Left colon (tissue), 2 donors: ENCODE measurements at places on chromosomes 3 and 15.

DNA sequence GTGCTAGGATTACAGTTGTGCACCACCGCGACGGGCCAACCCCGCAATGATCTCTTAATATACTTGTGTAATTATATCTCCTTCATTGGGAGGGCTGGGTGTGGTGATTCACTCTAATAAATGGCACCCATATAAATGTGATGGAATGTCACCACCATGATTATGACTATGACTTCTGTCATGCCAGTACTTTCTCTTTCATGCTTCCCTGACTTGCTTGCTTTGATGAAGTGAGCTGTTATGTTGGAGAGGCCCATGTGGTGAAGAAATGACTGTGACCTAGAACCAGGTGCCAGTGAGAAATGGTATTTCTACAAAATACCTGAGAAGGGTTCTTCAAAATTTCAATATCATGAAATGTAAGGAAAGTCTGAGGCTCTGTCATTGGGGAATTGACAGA lies 24.4 kb upstream of the TP63 start:
- DNase-seq, result no peak

GRCh38 chr15:67937153-67937761 lies 97.4 kb upstream of the RNU6-1 start:
- DNase-seq, result no peak

- DNase-seq, result peak; percentile 27
Observed at GRCh38 chr15:79431636-79432344, at the start of gene MINAR1. MINAR1 (plus strand) TSS chr15:79432336; CDS start chr15:79456148, 23,812 bp downstream.

DNA sequence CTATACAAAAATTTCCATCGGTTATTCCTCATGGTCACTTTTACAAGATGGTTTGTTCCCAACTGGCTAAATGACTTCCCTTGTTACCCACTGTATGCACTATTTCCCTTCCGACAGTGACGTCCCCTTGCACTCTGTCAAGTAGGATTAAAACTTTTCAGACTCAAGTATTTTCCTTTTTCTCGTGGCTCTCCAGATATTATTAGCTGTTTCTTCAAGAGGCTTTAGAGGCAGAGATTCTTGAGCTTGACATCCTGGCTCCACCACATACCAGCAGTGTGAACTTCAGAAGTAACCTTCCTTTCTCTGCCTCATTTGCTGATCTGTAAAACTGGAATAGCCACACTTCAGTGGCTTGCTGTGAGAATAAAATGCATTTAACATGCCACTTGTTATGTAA lies 14.0 kb downstream of the CSNK1G1 start:
- no peak for DNase-seq

DNA sequence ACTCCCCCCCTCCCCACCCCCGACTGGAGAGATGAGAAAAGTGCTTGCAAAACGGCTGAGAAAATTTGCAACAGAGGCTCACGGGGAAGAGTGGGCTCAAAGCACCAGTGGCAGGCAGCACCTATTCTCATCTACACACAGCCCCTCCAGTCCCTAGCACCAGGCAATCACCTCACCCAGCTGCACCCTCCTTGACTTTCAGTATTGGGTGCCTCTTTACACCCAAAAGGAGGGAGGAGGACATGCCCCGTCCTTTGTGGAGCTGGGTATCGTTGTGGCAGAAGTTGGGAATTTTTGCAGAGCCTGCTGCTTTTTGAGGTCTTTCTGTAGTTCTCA lies 182.8 kb upstream of the TOPAZ1 start:
- no peak for DNase-seq

DNA sequence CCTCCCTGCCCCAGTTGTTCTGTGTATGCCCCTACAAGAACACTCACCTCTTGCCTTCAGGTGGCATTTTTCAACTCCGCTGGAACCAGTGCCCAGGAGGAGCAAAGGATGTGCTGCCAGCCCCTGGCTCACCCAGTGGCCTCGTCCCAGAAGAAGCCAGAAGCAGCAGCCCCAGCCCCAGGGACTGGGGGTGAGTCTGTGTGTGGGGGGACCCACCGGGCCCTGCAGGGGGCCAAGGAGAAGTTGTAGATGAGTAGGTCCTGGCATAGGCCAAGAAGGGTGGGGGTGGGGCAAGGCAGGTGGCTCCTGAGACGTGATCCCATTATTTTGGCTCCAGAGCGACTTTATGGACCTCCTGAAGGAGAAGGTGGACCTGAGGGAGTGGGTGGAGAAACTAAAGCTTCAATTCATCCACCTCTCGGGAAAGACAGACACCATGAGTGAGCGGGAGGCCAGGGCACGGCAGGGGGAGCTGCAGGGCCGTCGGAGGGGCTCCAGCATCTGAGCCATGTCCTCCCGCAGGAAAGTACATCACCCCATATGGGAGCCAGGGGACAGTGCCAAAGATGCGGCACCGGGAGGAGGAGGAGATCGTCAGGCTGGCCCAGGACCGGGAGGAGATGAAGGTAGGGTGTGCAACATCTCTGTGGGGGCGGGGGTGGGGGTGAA lies 29.3 kb downstream of the NGRN start:
- no peak for DNase-seq

GRCh38 chr3:118900737-118901525 lies 133.7 kb downstream of the IGSF11 start:
- no peak for DNase-seq

- no peak for DNase-seq
Observed at GRCh38 chr3:71532639-71533395, 50.7 kb downstream of the FOXP1 start.

- DNase-seq, result no peak
Observed at GRCh38 chr3:159886050-159886449, 102.6 kb upstream of the IL12A start.

- DNase-seq, result no peak
Observed at GRCh38 chr3:124409650-124410275, 320.5 kb upstream of the UMPS start.

- DNase-seq, result no peak
Observed at GRCh38 chr3:59878038-59878427, 828.2 kb upstream of the CFAP20DC start.

GRCh38 chr3:48187579-48188265 lies 495 bp downstream of the CDC25A start:
- peak; percentile 79 for DNase-seq

- DNase-seq, result no peak
Observed at GRCh38 chr3:117252651-117253050, 543.1 kb downstream of the TUSC7 start.

DNA sequence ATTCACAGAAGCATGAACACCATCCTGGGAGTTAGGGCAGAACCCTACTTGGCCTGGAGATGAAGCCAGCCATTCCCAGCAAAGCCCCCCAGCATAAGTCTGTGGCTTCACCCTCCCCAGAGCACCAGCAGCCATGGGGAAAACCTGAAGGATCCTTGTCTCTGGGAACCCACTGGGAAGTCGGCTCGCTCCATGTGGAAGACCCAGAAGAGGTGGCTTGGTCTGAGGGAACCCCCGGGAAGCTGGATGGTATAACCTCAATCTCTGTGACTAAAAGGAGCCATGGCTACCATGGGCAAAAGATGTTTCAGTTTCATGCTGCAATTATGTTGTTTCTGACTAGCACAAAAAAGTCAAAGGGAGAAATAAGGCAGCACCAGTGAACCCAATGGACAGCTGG lies 11.8 kb upstream of the RPUSD3 start:
- DNase-seq, result no peak

- DNase-seq, result no peak
Observed at GRCh38 chr3:115401298-115401697, 222.0 kb upstream of the GAP43 start.

DNA sequence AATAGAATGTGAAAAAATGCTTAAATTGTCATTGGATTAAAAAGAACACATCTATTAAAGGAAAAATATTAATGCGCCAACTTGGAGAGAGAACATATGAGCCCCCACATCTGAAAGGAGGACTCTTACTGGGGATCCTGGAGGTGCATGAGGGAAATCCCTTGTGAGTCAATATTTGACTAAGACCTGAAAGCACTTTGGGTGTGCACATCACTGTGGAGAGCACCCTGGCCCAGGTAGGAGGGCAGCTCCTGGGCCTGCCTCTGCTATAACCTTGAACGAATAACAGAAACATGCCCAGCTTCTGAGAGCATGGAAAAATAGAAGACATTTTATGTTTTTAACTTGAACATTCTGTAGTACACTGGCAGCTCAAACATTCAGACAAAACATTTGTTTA lies 199.8 kb downstream of the GAP43 start:
- no peak for DNase-seq

DNA sequence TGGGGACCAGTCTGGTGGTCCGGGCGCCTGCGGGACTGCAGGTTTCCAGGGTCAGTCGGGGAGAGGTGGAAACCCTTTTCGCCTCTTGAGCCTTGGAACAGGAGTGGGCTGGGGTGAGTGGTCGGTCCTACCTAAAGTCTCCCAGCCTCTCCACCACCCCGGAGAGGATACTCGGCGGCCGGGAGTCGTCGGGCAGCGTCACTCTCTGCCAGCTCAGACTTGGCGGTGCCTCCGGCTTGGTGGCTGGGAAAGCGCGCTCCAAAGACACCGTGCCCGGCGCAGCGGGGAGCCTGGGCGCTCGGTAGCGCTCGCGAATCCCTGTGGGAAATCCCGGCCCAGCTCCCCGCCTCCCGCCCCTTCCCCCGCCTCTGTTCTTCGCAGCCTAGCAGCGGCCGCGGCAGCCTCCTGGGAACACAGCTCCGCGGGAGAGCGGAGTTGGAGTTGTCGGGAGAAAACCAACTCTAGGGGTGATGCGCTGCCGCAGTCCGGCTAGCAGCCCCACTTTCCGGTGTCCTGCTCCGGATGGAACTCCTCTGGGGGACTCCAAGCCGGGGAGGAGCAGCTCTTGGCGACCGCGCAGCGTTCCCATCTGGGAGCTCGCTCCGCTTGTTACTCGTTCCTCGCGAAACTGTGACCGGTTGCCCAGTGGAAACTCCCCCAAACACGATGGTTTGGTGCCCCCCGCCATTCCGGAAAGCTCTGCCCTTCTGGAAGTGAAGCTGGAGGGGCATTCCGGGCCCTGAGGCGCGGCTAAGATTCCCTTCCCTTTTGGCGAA lies 1.4 kb downstream of the EPHB1 start:
- DNase-seq, result no peak

GRCh38 chr3:187616307-187616972 lies 53.8 kb downstream of the SST start:
- no peak for DNase-seq

DNA sequence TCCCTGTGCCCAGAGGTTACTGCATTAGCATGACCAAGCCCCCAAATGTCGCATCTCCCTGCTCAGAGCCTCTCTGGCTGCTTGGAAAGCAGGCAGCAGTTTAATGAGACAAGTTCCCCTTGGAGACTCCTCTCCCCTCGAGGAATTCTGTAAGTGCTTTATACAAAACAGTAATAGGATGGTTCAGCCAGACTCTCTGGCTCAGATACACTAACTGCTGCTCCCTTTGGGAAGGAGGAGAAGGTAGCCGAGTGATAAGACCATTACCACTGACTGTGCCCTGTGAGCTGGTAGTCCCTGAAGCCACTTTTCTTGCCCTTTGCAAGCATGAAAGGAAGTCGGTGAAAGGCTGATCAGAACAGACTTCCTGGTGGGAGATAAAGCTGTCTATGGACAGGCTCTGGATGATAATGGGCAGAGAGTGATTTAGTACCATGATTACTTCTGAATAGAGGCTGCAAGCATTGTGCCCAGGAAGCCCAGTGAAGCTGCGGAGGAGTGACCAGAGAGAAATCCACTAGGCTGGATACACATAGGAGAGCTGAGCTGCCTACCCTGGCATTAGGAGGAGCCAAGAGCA lies 100.8 kb downstream of the SEMA6D start:
- DNase-seq, result no peak

- no peak for DNase-seq
Observed at GRCh38 chr15:39275066-39275465, 305.8 kb upstream of the THBS1 start.

DNA sequence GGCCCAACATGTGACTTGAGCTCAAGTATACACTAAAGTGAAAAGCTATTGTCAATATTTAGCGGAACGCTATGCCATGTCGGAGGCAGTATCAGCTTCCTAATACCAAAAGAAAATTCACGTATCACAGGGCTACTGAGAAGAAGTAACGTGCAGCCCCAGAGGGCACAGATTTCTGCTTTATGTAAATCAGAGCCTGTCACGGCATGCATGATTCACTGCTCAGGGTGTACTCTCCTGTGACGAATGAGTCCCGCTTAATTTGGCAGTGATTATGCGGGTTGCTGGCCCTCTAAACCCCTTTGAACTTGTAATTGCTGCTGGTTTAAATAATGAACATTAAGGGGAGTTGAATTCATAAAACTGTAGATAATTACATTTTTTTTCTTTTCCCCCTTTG lies 85.3 kb downstream of the MEIS2 start:
- no peak for DNase-seq

DNA sequence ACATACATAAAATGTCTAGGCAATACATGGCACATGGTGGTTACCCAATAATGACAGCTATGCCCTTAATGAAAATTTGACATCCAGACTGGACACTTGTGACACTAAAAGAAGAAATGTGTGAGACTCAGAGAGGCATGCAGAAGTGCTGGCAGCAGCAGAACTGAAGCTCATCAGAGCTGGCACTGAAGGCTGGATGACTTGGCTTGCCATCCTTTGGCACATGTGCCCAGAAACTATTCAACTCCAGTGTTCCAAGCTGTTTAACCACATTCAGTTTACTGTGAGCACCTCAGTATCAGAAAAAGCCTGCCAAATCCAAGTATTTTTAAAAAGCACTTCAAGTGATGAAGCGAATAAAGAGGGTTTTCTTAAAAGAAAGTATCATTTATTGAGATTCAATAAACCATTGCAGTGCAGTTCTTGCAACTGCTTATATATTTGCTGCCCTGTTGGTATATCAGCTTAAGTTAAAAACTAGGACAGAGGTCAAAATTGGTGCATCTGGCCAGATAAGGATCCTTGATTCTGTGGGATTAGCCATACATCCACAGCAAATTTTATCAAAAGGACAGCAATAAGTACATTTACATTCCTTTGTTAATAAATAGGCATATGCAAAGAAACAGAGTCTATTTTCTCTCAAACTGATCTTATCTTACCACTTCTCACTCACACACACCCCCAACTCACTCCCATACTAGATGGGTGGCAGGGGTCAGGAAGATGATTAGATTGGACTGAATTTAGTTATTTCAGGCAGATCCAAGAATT lies 15.8 kb downstream of the IGSF11 start:
- no peak for DNase-seq

DNA sequence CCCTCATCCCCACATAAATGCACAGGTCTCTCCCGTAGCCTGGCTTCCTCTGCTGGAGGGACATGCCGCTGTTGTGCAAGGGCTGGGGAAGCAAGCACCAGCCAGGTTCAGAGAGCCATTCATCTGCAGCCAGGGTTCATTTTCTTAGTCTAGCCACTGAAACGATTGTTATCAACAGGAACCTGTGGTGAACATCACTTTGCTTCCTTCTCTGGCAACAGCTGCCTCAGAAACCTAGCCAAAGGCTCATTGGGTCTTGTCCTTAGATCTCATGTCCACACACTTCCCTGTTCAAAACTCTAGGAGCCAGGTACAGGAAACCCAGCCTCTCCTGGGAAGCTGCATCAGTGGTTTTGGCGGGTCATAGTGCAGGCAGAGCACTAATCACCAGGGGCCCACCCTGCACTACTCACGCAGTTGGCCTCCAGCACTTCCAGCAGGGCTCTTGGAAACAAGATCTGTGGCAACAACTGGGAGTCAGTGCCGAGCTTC lies 47.0 kb downstream of the OXNAD1 start:
- DNase-seq, result no peak

- DNase-seq, result no peak
Observed at GRCh38 chr15:40092979-40093869, 15.5 kb downstream of the BMF start.
